ENCODE measurements at places on chromosomes 7 and 10.

DNA sequence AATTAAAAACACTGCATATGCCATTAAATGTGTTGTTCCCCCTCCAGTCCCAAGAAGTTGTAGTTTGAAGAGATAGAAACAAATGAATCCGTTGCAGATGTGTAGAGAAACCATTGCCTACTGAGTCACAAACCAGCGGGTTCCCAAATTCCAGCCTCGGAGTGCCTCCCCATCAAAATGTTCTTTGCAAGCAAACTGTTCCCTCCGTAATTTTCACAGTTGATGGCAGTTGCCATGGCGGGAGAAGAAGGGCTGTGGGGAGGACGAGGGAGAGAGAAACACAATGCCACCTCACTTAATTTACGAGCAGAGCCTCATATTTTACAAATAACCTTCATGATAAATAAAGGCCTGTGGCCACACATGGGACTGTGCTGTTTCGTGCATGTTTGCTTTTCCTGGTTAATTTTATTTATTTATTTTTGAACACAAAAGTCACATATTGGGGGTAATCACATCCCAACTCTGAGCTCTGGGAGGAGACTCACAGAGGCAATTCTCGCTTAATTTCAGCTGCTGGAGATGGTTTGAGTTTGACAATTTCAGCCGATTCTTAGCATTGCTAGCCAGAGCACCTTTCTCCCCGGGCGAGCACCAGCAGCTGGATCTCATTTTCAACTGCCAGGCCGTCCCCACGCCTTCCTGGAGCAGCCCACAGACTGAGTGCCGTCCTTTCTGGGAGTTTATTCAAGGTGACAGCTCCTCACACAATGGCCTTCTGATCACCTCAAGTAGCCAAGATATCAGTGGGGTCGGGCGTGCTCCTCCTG lies 1084.2 kb downstream of the KCNMA1 start:
- no peak for DNase-seq

DNA sequence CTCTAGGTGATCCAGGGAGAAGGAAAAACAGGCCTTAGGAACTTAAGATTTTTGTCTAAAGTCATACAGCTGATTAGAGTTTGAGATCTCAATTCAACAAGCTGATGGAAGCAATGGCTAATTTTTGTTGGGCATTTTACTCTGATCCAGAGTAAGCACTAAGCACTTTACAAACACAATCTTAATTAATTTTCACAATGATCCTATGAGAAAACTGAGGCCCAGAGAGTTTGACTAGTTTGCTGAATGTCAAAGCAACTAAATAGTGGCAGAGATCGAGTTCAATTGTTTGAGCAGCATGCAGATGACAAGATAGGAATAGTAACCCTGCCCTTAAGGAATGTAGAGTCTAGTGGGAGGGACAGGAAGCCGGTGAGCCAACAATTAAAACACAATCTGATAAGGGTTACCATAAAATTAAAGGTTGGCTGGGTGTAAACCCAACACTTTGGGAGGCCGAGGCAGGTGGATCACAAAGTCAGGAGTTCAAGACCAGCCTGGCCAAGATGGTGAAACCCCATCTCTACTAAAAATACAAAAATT lies 13.5 kb upstream of the RPEL1 start:
- DNase-seq: no peak

DNA sequence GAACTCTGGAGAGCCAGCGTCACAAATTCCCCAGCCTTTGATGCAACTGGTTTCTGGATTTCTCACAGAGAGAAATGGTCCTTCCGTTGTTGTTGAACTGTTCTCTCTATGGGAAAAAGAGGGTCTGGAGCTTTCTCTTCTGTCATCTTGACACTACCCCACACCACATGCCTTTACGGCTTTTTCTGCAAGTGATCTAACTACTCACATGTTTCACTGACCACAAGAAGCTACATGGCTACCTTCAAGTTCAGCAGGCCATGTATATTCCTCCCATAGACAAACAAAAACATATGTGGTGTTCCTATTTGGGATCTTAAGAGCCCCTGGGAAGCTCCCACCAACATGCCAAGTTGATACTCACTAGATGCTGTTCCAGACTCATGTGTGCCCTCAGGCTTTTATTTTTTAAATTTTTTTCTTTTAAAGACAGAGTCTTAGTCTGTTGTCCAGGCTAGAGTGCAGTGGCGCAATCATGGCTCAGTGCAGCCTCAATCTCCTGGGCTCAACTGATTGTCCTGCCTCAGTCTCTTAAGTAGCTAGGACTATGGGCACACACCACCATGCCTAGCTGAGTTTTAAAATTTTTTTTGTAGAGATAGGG lies 72.0 kb downstream of the RNF216 start:
- peak; percentile 42 for DNase-seq

- no peak for DNase-seq
Observed at GRCh38 chr10:34647160-34647559, 167.9 kb downstream of the PARD3 start.

DNA sequence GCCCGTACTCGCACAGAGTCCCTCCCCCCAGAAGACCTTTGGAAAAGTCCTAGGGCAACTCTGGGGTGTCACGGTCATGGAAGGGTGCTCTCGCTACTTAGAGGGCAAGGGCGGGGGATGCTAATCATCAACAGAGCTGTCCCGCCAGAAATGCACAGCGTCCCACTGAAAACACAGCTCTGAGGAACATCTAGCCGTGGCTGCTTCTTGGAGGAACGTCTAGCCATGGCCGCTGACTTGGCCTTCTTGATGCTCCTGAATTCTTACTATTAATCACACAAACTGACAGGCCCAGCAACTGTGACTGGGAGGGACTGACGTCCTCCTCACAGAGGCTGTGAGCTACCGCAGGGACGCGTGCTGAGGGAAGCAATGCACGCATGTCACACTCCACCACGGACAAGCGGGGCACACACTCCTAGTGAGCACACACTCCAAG lies 1.7 kb downstream of the TUBGCP2 start:
- no peak for DNase-seq

DNA sequence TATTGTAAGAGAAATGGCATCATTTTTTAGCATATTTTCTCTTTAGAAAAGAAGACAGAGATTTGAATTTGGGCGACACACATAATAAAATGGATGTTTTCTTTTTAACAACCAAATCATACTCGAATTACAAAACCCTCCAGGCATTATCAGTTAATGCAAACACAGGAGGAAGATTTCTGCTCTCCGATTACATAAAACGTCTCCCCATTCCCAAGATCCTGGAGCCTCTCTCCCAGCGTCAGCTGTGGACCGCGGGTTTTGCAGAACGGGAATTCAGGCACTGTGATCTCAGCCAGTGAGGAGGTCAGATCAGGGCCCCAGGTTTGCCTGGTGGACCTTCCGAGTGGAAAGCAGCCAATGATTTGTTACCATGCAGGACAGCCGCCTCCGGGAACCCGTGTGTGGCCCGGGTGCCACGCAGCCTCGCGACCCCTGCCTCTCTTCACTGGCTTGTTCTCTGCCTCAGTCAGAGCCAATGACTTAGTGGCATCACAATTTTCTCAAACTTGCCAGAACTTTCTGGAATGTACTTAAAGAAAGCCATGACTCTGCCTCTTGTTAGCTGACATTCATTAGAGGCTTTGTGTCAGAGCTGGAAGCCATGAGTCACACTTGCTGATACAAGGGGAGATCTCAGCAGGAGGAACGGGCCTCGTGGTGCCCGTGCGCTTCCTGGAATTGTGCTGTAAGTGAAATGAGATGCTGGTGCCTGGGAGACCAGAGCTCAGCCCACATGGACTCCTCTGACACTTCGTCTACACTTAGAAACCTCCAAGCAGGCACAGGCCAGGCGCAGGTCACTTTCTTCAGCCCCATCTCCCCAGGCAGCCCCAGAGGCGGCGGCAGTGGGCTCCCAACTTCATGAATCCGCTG lies 246.1 kb downstream of the KLF6 start:
- DNase-seq: peak; percentile 92

DNA sequence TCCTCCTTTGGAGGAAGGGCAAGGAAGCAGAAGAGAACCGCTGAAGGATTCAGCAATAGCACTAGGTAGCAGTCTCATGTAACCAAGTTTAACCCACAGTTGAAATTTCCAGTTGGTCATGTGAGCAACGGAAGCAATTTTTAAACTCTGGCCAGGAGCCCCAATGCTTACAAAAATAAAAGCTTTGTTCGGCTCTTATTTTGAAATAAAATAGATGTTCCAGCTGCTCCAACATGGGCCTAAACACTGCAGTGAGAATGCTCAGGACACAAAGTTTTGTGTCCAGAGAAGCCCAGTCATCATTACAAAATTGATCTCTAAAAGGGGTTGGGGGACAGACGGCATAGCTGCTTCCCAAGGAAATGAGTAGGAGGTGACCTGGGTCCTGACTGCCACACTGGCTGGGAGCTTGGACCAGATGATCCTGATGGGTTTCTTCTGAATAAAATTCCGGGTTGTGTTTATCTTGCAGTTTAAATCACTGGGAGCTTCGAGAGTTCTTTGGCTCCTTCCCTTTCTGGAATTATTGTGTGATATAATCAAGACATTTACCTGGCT lies 452 bp upstream of the TMEM140 start:
- DNase-seq: no peak

DNA sequence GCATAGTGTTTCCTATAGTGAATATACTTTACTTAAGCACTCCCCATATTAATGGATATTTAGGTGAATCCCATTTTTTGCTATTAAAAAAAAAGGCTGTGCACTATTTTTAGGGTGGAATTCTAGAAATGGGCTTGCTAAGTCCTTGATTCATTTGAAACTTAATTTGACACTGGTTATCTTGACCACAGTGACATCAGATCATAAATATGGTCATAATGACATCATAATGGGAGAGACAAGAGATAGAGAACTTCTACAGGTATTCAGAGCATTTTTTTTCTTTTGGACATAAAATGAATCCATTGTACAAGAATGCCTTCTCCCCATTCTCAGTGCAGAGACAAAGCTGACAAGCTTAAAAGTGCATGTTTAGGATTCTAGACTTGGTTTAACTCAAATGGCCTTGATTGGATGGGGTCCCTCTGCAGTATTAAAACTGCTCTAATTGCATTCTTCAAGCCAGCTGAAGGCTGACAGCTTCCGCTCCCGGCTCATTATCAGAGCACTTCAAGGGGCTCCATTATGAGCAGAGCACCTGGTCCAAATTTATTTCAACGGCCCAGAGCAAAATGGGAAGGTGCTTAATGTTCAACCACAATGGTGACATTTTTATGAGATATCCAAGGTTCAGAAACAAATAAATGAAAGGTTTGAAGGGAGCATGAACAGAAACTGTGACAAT lies 104.8 kb downstream of the JAZF1 start:
- no peak for DNase-seq

DNA sequence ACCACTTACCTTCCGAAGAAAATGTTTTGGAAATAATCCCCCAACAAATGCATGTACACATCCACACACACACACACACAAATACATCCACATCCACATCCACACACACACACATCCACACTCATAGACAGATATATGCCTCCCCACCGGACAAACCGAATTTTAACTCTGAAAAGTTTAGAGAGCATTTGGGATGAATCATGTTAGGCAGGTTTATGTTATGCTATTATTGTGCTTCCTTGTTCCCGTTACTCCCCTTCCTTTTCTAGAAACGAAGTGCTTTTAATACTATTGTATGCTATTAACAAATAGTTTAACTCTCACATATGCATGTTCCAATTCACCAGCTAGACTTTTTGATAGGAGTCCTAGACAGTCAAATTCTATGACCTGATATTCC lies 91.5 kb downstream of the FAS start:
- no peak for DNase-seq

GRCh38 chr7:69399401-69399800 lies 198.9 kb upstream of the AUTS2 start:
- peak; percentile 3 for DNase-seq

- no peak for DNase-seq
Observed at GRCh38 chr7:133409966-133410365, 157.1 kb downstream of the EXOC4 start.

DNA sequence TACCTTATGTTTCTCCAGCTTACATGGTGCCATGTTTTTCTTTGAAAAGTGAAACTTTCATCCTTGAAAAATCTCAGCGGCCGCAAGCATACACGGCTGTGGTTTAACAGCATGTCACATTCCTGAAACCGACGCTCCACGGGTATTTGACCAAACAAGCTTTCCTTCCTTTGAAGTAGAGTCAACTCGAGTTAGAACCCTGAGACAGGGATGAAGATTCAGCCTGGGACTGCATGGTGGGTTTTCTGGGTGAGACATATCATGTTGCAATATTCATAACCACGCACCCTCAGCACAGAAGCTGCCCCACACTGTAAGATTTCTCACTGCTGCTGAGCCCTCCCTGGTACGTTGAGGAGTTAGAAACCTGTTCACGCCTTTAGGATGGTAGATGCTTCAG lies 8.1 kb downstream of the CYP26A1 start:
- DNase-seq: peak; percentile 11

GRCh38 chr7:139777133-139777891 lies 486 bp downstream of the HIPK2 start:
- no peak for DNase-seq

GRCh38 chr10:60335708-60336107 lies 54.0 kb downstream of the ANK3 start:
- no peak for DNase-seq

- DNase-seq: no peak
Observed at GRCh38 chr10:120456143-120456625, 843 bp upstream of the PLPP4 start.

- DNase-seq: no peak
Observed at GRCh38 chr7:155685070-155685790, 40.8 kb downstream of the RBM33 start.

DNA sequence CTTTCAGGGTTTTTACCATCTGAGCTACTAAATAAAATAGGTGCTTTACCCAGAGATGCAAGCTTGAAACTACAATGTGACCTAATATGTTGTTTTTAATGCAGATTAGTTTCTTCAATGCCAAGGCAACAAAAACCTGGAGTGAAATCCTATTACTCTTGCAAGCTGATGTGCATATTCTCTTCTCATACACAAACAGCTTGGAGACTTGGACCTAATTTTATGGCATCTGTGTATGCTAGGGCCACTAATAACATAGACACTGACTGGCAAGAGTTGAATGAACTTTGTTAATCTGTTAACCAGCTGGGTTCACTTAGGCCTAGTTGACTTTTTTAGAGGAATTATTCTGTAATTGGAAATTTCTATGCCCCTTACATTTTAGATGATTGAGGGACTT lies 23.4 kb upstream of the SMIM30 start:
- no peak for DNase-seq

- no peak for DNase-seq
Observed at GRCh38 chr7:42448901-42449300, 211.9 kb upstream of the GLI3 start.

DNA sequence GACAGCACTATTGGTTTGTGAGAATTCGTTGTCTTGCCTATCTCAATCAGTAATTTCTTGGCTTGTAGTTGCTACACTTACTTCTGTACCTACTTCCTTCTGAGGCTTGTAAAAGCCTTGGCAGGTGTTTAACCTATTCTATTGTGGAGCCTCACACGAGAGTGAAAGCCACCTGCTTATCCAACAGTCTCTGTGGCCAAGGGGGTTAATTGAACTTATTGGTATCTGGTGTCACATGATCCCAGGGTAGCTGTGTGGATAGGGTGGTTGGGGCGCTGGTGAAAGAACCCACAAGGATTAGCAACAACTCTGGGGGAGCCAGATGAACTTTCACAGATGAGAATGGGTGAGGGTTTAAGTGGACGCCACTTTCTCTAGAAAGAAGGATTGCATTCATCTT lies 13.9 kb upstream of the ATP6V0E2 start:
- DNase-seq: no peak

Measured in AG09309 (cell line).